Smooth muscle cell of the brain vasculature (primary cell): ENCODE measurements at places on chromosomes 4 and X.

GRCh38 chr4:87054900-87055299, 120.1 kb downstream of the AFF1 start:
- DNase-seq = no peak

DNA sequence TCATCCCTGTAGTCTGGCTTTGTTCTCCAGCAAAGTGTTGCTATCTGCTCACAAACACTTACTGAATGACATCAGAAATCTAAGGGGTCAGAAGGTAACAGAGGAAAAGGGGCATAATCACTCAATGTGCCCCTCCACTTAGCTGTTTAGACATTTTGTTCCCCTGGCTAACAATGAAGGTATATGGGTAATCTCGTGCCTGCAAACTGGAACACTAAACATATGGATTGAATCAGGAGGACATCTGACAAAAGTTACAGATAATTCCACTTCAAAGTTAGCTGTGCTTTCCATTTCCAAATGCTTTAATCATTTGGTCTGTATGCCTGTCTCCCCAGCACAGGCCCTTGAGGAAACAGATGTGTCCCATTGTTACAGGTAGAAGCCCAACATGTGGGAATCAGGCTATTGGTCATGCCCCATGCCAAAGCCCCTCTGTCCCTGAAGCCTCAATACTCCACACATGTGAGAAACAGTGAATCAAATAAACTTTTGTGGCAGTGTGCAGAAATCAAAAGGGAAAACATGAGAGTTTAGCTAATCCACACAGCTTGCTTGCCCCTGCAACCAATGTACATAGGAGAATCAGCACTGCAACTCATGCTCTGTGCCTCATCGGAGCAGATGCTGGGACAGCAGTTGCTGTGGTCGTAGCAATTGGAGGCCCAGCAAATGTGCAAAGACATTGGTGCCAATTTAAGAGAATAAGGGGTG, 111.7 kb downstream of the RNF150 start:
- DNase-seq = no peak

- no peak for DNase-seq
Measured at GRCh38 chr4:26288355-26288909, 32.4 kb upstream of the RBPJ start.

DNA sequence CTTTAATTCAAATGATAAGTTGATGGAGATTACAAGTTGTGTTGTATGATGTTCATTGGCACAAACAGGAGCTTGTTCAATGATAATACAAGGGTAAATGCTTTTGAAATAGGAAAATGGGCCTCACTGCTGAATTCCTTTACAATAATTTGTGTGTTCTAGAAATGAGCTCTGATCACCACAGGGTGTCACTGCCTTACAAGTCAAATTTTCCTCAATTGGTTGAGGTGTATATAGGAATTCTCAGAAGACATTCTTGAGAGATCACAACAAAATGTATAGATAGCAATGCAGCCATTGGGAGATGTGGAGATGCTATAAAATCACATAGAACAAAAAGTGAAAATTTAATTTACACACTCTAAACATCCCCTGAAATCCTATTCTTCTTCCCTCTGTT, 49.6 kb downstream of the KLF8 start:
- DNase-seq = no peak

DNA sequence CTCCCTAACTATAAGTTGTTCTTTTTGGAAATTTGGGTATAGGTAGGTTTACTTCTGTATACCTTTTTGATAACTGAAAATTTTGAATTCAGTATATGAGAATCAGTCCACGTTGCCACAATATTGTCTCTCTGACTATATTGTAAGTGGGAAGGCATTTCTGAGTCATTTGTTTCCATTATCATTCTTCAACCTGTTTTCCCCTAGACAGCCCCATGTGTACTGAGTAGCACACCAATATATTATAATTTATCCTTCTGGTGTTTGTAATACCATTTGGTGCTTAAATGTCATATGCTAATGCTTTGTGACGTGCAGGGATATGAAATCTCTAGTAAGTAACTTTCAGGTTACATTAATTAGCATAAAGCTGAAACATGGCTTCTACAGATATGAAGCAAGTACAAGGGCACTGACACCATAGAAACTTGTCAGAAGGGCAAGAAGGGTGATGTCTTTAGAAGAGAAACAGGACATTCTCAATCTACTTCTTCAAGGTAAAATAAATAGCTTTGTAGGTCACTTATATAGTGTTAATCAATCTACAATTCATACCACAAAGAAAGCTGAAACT, 27.7 kb downstream of the PAK3 start:
- DNase-seq = no peak

GRCh38 chr4:181479141-181479540, 764.1 kb upstream of the TENM3 start:
- DNase-seq = no peak

DNA sequence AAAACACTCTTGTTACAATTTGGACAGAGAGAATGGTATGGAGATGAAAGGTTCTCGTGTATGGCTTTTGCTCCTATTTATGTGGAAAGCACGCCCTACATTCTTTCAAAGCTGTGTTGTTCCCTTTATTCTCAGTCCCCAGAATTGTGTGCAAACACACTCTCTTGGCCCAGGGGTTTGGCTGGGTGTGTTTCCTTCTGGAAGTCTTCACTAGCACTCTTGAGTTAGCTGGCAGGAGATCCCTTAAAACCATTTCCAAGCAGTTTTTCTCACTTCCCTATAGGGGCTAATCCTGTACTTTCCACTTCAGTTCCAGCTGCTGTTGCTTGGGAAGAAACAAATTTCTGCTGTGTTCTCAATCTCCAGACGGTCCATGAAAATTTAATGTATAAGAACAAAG, 35.1 kb downstream of the FHL1 start:
- DNase-seq = no peak

DNA sequence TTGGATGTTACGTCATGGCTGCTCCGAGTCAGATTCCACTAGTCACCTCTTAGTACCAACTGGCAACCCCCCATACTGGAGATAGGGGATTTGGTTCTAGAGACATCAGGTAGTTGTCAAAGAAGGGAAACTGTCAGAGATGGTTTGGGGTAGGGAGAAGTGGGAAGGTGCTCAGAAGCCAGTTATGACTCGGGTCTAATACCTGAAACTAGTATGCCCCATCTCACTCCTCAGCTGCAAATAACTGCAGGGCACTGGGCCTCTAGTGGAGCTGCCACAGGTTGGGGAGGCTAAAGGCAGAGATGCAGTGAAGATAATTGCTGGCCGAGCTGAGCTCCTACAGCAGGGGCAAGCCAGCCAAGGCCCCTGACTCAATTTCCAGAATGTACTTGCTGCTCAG, 30.0 kb downstream of the OTUD6A start:
- no peak for DNase-seq

DNA sequence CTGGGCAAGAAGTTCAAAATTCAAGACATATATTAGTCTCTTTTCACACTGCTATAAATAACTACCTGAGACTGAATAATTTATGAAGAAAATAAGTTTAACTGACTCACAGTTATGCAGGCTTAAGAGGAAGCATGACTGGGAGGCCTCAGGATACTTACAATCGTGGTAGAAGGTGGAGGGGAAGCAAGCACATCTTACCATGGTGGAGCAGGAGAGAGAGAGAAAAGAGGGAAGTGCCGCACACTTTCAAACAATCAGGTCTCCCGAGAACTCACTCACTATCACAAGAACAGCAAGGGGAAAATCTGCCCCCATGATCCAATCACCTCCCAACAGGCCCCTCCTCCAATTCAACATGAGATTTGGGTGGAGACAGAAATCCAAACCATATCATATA, 273.3 kb upstream of the RASGEF1B start:
- DNase-seq = no peak

- no peak for DNase-seq
Measured at GRCh38 chr4:7214359-7214758, 22.0 kb downstream of the SORCS2 start.

- DNase-seq = no peak
Measured at GRCh38 chrX:136497556-136498052, at the start of gene HTATSF1. TSS of gene HTATSF1 (plus strand) at chrX:136497592. CDS start at chrX:136497685, 93 bp downstream.

- DNase-seq = no peak
Measured at GRCh38 chr4:158410272-158410671, 111.4 kb upstream of the RXFP1 start.
